ENCODE measurements at places on chromosomes 4 and X.

DNA sequence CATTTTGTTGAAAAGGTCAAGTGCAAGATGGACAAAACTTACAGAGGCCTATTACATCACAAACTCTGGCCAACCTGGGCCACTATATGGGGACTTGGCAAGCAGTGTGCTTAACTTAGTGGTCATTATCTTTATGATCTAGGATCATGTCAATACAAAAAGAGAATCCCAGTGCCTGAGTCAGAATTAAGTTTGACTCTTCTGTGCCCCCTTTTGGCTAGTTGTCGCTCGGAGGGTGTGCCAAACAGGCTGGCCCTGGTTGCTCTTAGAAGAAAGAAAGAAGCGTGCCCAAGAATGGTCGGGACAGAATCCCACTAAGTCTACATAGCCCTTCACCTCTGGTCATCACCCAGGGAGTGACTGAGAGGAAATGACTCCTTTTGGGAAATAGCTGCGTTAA lies 100.1 kb downstream of the EIF4E start:
- peak; percentile 8 for DNase-seq

GRCh38 chrX:69158166-69158980 lies 6.9 kb downstream of the PJA1 start:
- DNase-seq, result peak; percentile 79

- DNase-seq, result peak; percentile 26
These were observed 30.7 kb downstream of the TAF7L start for GRCh38 chrX:101260435-101260834.

GRCh38 chr4:175531405-175532091 lies 280.5 kb downstream of the GPM6A start:
- DNase-seq, result peak; percentile 84

DNA sequence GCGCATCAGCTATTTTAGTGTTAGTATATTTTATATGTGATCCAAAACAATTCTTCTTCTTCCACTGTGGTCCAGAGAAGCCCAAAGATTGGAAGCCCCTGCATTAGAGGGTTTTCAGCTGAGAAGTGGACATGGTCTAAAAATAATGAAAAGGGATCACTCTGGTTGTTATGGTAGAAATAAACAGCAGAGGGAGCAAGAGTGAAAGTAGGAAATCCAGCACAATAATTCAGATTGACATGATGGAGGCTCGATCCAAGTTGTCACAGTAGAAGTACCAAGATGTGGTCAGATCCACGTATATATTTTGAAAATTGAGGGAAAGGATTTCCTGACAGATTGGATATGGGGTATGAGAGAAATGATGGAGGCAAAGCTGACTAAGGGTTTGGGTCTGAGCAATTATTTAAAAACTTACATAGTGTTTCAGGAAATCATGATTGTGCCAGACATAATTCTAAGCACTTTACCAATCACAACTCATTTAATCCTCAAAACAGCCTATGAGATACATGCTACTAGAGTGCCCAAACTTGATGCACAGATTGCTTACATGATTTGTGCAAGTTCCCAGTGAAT lies 17.0 kb upstream of the TMEM144 start:
- peak; percentile 50 for DNase-seq

DNA sequence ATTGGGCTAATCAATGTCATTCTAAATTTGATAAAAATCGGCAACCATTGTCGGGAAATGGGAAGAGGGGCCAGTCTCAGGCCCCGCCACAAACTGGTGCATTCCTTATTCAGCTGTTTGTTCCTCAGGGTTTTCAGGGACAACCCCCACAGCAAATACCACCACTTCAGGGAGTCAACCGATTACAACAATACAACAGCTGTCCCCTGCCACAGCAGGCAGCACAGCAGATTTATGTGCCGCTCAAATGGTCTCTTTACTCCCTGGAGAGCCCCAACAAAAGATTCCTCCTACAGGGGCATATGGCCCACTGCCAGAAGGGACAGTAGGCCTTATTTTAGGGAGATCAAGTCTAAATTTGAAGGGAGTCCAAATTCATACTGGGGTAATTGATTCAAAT lies 61.8 kb downstream of the ZNF732 start:
- no peak for DNase-seq

GRCh38 chr4:150286656-150287055 lies 208.4 kb downstream of the DCLK2 start:
- no peak for DNase-seq

DNA sequence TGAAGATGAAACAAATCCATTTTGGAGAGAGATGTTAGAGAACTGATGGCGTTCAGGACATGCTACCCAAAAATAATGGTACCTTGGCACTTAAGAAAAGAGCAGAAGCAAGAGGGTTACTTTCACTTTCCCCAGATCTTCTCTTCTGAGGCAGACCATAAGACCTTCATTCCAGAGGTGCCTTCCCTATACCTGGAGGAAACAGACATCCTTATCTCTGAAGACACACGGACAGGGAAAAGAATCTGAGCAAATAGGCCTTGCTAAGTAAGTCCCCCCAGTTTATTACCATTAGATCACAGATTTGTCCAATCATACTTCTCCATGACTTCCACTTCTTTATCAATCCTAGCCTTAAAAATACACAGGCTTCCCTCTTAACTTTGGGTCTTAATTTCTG lies 2.0 kb upstream of the FGF2 start:
- no peak for DNase-seq

GRCh38 chr4:1939664-1940509 lies 68.7 kb downstream of the NSD2 start:
- DNase-seq, result peak; percentile 88

- no peak for DNase-seq
These were observed 5.5 kb downstream of the SEPSECS start for GRCh38 chr4:25154594-25155265.

DNA sequence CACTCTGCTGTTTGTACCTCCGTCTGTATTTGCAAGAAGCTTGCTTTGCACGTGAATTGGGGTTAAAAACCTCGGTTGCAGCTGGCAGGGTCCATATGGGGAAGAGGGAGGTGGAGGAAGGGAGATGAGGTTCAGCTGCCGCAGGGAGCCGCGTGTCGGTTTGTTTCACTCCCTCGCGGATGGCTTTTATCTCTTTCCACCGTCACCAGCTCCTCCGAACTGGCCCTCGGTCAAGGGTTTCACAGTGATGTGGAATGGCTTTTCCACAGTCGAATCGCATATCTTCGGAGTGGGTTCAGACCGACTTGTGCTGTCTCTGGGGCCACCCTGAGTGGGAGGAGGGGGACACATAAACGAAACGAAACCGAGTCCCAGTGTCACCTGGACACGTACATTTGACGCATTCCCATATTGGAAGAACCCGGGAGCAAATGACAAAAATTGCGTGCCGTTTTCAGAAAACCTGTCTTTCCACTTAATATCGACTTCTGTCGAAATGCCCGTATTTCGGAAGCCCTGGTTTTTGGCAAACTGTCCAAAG lies 929 bp downstream of the ZBTB33 start:
- DNase-seq, result peak; percentile 25

- no peak for DNase-seq
These were observed 434.8 kb upstream of the IGFBP7 start for GRCh38 chr4:57544811-57545654.

DNA sequence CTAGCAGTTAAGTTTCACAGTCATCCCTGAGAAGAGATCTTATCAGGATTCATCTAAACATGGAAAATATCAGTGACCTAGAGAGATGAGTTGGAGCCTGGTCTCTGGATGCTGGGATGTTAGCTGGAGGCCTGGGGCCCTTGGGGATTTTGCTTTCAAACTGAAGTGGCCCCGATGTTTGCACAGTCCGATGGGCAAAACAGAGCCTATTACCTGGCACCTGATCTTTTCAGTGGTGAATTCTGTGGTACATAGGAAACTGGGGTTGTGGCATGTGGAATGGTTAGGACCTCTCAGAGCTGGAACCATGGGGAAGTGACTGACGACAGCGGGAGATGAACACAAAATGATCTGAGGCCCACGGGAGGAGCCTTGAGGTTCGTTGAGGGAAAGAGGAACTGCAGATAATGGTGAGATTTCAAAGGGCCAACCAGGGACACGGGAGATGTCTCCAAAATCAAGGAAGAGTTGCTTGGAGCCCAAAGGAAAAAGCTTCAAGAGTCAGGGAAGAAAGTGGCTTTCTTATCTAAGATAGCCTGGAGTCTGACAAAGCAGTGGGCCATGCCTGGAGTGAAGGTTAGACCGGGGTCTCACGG lies 17.8 kb upstream of the TENM3 start:
- no peak for DNase-seq

- DNase-seq, result no peak
These were observed 325.5 kb downstream of the PCDH18 start for GRCh38 chr4:137206781-137207180.

DNA sequence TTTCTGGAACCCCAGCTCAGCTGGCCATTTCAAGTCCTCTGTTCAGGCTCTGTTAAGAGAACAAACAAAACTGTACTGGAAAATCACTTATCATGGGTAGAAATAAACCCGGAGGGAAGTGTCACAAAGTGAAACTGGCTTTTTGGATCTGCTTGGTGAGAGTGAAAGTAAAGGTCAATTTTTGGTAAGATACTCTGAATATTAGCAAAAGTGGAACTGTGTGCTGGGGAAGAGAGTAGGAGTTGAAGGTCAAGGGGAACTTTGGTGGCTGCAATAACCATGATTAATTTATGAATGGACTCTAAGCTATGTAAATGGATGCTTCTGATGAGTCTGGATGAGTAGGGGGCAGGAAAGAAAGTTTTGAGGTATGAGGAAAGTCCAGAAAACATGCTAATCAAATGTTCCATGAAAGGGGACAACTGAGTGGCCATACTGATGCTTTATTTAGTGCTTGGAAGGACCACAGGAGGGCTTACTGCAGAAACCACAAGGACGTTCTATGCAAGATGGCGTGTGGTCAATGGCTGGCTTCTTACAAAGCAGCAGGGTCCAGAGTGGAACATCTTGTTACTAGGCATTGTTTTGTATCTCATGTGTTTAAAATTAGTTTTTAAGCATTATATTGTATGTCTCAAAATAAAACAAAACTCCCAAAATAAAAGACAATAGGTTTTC lies 36.8 kb upstream of the TNIP3 start:
- DNase-seq, result no peak

DNA sequence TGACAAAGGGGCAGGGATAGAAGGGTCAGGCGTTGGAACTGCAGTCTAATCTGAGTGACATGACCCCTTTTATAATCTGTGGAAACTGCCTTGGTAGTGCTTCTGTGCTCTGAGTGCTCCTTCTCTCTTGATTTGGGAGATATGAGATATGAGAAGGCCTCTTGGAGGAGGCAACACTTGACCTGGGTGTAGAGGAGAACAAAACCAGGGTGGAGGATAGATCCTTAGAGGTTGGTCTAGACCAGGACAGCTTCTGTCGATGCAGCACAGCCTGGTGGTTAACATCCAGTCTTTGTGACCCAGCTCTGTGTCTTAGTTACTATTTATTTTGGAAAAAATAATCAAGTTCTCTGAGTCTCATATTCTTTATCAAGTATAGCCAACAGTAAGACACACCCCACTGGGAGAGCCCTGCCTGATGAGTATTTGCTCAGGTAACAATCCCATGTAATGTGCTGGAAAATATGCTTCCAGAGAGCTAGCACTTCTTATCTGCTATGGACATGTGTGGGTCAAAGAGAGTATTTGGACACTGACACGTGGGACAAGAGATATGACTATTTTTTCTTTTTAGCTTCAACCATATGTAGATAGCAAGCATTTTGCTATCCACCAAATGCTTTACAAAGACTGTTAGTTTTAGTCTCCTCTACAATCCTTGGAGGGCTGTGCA lies 9.1 kb downstream of the USP51 start:
- no peak for DNase-seq

DNA sequence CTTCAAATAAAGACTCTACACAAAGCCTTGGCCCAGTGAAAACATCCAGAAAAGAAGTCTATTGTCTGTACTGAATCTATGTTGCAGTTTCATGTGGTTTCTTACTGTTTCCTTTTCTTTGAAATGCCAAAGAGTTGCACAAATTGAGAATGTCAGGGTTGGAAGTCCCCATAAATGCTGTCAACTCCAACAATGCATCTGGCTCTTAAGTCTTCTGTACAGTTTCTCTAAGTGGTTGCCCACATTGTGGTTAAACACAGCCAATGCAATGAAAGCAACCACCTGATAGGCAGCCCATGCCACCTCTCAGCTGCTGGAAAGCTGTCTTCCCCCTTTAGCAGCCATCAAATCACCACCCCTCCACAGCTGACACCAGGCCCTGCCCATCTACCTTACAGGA lies 67.2 kb upstream of the C1GALT1C1 start:
- DNase-seq, result no peak

- DNase-seq, result no peak
These were observed 5.9 kb downstream of the ZXDA start for GRCh38 chrX:57904176-57904880.

DNA sequence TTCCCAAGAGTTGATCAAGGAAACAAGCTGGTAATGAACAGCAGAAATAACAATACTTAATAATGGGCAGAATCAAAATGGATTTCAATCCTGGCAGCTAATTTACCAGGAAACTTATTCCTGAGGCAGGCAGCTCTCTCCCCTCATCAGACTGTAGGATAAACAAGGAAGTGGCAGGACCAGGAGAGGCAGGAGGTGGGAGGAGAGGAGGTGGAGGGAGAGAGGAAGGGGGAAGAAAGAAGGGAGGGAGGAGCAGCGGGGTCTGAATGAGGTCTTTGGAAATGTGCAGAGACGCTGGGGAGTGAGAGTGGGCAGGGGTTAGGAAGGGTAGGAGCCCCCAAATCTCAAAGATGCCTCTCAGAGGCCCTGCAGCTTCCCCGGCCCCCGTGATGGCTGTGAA lies 231.5 kb downstream of the BCOR start:
- DNase-seq, result no peak

DNA sequence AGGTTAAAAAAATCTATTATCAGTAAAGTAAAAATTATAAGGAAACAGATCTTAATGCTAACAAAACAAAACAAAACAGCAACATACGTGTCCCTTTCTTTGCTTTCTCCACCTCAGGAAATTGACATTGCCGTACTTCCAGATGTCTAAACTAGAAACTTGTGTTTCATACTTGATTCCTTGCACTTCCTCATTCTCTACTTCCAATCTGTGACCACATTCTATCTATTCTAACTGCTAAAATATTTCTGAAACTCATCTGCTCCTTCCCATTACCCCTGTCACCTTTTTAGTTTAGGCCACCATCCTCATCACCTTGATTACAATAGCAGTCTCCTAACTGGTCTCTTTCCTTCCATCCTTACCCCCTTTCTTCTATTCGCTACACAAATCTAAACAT lies 22.5 kb upstream of the RPA4 start:
- DNase-seq, result no peak

DNA sequence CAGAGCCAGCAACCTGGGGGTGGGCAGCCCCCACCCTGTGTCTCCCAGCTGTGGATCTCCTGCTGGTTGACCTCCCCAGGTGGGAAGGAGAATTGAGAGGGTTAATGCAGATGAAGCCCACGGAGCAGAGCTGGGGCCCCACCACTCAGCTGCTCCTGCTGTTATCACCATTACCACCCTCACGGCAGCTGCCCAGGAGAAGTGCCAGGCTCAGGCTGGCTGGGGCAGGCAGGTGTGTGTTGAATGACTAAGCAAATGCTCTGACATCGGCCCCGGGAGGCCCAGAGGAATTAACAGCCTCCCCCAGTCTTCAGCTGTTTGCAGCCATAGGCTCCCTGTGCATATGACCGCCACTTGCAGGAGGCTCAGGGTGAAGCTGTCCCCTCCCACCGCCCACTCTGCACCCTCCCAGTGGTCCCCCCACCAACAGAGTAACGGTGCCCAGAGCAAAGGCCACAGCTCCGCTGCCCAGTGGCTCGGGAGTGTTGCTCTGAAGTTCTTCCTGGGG lies 133.8 kb downstream of the CPZ start:
- DNase-seq, result no peak

Measured in cardiac fibroblast (primary cell).